ENCODE measurements at places on chromosomes 2 and 18.

DNA sequence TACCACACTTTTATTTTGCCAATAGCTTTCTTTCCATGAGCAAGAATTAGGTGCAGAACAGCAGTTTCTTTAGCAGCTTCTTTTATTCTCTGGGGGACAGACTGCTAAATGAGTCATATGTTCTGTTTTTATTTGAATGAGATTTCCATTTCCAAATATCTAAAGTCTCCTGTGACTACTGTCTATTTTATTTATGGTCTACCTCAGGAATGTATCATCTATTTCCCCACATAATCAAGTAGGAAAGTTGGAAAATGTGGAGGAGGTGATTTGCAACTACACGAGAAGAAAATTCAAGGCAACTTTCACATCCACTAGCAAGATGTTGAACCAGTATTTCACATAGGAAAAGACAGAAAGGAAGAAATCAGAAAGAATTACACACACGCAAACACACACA, 139.9 kb upstream of the MEX3C start:
- DNase-seq: no peak

GRCh38 chr18:3919396-3920061, 469.6 kb downstream of the TGIF1 start:
- DNase-seq: no peak

DNA sequence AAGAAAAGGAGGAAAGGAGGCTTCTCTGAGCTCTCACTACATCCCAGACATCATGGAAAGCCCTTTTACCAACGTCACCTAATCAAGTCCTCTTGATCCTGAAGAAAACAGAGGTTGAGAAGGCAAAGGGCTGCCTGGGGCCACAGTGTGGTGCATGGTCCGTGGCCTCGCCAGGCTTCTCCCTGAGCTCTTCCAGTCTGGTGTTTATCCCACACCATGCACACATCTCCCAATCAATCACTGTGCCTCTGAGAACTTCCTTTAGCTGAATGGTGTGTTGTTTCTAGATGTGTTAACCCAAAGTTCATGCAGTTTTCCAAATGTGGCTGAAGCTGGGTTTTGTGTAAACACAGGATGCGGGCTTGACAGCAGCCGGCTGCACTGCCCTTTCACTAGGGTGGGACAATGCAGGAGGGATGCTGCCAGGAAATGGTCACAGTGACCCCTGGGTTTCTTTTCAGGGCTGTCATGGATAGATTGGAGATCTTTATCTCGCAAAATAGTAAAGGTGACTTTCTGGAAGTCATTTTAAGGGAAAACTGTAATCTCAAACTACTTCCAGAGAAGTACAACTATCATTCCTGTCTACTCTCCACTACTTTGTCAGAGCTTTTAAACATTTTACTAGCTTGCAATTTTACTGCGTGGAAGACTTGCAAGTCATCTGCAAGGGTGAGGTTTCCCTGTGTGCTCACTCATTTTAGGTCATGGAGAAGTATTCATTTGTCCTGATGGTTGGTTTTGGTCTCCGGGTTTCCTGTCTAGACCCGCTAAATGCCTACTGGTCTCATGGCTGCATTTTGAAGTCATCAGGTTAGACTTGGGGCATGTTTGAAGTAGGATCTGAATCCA, 54.6 kb downstream of the IL1R2 start:
- DNase-seq: no peak

DNA sequence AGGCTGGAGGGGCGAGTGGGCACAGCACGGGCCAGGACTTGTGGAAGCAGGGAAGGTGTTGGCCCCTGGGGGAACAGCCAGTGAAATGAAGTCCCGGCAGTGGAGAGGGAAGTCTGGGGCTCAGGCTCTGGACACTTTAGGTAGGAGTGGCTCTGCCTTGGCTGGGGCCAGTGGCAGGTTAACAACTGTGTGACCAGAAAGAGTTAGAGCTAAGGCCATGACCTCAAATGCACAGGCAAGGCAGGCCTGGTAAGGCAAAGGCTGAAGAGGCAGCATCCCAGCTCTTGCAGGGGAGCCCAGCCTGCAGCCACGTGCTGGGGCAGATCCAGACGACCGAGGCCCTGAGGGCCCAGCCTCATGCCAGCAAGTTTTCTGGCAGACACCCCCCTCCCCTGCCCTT, 21.5 kb downstream of the PCARE start:
- DNase-seq: no peak

GRCh38 chr2:29611261-29611660, 310.1 kb downstream of the ALK start:
- no peak for DNase-seq

GRCh38 chr2:50260886-50261285, 771.0 kb downstream of the NRXN1 start:
- no peak for DNase-seq

- no peak for DNase-seq
Observed at GRCh38 chr18:61569176-61569892, 236.1 kb downstream of the CDH20 start.

DNA sequence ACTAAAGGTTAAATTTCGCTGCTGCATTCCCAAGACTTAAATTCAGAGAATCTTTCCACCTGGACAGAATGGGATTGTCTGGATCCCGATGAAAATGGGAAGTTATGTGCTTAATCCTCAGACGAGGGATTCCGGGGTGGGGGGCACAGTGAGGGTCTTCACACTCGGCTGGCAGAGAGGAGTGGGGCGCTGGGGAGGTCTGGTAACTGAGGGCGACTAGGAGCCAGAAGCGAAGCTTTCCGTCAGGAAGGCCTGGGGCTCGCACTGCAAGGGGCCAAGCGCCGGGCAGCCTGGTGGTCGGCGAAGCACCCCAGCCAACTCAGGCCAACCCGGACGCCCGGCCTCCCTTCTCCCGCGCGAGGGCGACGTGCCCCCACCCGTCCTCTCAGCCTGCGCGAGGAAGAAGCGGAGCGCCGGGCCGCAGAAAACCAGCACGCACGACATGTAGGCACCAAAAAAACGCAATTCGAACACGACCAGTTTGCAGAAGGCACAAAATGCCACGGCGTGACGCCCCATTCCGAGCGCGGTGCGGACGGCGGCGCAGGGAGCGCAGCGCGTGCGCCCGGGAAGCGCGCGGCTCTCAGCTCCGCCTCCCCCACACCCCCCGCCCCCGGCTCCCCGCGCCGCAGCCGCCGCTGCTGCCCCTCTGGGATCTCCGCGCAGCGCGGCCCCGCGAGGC, 188.1 kb downstream of the ZEB2 start:
- DNase-seq: peak; percentile 60

DNA sequence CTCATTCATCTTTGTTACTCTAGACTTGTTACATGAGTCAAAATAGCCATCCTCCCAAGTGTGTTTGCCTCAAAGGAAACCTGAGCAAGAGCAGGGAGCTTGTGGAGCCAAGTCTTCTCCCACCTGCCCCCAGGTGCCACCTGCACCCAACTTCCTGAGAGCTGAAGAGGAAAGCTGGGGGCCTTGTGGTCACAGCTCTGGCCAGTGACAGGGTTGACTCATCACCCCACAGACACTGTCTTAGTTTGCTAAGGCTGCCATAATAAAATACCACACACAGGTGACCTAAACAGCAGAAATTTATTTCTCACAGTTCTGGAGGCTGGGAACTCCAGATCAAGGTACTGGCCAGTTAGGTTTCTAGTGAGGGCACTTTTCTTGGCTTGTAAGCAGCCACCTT, 99.6 kb downstream of the TPGS2 start:
- no peak for DNase-seq

GRCh38 chr2:73085691-73086090, 14.2 kb upstream of the SFXN5 start:
- DNase-seq: peak; percentile 64

- DNase-seq: no peak
Observed at GRCh38 chr2:9297156-9297555, 90.5 kb downstream of the ASAP2 start.

DNA sequence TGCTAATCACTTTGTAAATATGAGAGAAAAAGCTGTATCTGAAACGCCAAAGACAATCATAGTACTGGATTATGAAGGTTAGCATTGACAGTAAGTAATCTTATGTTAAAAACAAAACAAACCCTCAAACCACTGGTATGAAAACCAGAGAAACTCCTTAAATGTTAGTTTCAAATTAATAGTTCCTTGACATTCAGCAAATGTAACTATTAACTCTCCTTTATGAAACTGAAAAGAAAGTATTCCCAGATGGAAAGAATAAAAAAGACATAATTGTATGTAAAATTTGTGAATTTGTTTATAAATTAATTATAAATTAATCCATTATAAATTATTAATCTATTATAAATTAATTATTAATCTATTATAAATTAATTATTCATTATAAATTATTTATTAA, 12.3 kb downstream of the FASTKD1 start:
- DNase-seq: no peak

GRCh38 chr18:21191596-21192307, 50.3 kb upstream of the GREB1L start:
- DNase-seq: no peak

DNA sequence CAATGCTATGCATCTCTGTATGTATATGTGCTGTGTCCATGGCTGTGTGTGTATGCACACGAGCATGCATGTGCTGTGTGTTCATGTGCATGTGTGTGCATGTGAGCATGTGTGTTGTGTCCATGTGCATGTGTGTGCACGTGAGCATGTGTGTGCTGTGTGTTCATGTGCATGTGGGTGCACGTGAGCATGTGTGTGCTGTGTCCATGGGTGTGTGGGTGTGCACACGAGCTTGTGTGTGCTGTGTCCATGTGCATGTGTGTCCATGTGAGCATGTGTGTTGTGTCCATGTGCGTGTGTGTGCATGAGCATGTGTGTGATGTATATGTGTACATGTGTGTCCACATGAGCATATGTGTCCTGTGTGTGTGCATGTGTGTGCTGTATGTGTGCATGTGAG, 414.4 kb upstream of the SALL3 start:
- no peak for DNase-seq

DNA sequence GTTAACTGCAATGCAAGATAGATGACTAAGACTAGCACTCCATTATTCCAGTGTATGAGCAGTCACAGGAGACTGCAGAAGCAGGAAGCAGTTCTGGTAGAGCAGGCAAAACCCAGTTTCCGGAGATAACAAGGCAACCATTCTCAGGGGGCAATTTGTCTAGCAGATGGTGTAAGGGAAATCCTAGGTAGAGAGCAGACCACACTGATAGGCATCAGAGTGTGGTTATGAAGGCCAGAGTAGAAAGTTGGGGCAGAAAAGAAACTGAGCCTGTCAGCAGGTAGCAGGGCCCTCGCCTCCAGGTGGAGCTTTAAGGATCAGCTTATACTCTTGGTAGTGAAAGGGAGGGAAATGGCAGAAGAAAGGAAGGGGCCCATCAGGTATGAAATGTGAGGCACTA, 164.4 kb downstream of the PDE11A start:
- DNase-seq: no peak
